Articular chondrocyte of knee joint (primary cell): ENCODE measurements at places on chromosomes 2 and 18. TPM values are rescaled to one million over a fixed set of nuclear protein-coding genes. Genes with fewer than 3 reads are reported as not detected.

The STARD6 gene
- 1.2 TPM in 1 of 2 replicates, not detected in the other for total RNA-seq

The EDAR gene
- total RNA-seq = not detected in 2 replicates

The DLGAP1 gene
- total RNA-seq = 14.4 and 17.4 TPM in 2 replicates

The SPHKAP gene
- total RNA-seq = not detected in 2 replicates

The UGT1A6 gene
- total RNA-seq = not detected in 2 replicates

The ZNG1B gene
- total RNA-seq = 29.1 and 35.7 TPM in 2 replicates

The CACNB4 gene
- 93.8 and 102 TPM in 2 replicates for total RNA-seq

The PJVK gene
- 1.1 and 2.2 TPM in 2 replicates for total RNA-seq

The CNTNAP5 gene
- total RNA-seq = not detected in 2 replicates

The SP9 gene
- total RNA-seq = under 0.01 TPM in 1 of 2 replicates, not detected in the other

The HAAO gene
- 4.1 and 7.1 TPM in 2 replicates for total RNA-seq

The PIEZO2 gene
- 268 and 271 TPM in 2 replicates for total RNA-seq

The ASNSD1 gene
- total RNA-seq = 72.4 TPM in 2 replicates

The ZNF532 gene
- total RNA-seq = 67.9 and 69.4 TPM in 2 replicates

The RAB6C gene
- not detected in 2 replicates for total RNA-seq

The ATOH8 gene
- 67.2 and 125 TPM in 2 replicates for total RNA-seq

The MGAT4A gene
- 0.32 and 1.2 TPM in 2 replicates for total RNA-seq

The GRHL1 gene
- 0.54 and 0.78 TPM in 2 replicates for total RNA-seq

The GALR1 gene
- not detected in 2 replicates for total RNA-seq

The RASGRP3 gene
- 0.32 and 0.39 TPM in 2 replicates for total RNA-seq

The TMEM127 gene
- 36.9 and 41.7 TPM in 2 replicates for total RNA-seq

The RPRD1A gene
- total RNA-seq = 48.1 and 48.3 TPM in 2 replicates

The SERPINB13 gene
- total RNA-seq = not detected in 2 replicates

The REG3A gene
- not detected in 2 replicates for total RNA-seq

The CRYBA2 gene
- total RNA-seq = 0.54 TPM in 1 of 2 replicates, not detected in the other

The CPLX4 gene
- not detected in 2 replicates for total RNA-seq

The UBXN4 gene
- total RNA-seq = 119 and 120 TPM in 2 replicates

The C2orf72 gene
- 0.65 and 2.1 TPM in 2 replicates for total RNA-seq
